ENCODE measurements at places on chromosomes 16 and 17. TPM values are rescaled to one million over a fixed set of nuclear protein-coding genes. Genes with fewer than 3 reads are reported as not detected.

GRCh38 chr17:5121186-5121841, 5.5 kb downstream of the USP6 start:
- peaks cover 6% of the 10 kb centered on the region for H3K36me3 ChIP-seq
- no peak overlapping the region for H3K27ac ChIP-seq
- H3K4me1 ChIP-seq, result no peaks in the 10 kb centered on the region
- DNase-seq, result no peak
- H3K4me3 ChIP-seq, result peak overlapping the region; percentile 16
- H3K27me3 ChIP-seq, result peaks cover 54% of the 10 kb centered on the region

DNA sequence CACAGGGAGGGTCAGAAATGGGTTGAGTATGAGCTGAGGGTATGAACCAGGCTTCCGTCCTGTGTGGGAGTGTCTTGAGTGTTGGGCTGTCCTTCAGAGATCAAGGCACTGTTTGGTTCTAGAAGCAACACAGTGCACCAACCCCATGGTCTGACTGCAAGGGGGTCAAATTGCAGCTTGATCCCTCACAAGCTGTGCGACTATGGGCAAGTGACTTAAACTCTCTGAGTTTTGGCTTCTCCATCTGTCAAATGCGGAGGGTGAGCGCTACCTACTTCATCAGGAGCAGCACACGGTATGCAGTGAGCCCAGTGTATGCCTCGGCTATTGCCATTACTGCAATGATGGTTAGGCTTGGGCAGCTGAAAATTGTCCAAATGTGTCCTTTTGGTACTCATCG, 21.0 kb downstream of the SEC14L5 start:
- no peaks in the 10 kb centered on the region for H3K4me1 ChIP-seq
- H3K4me3 ChIP-seq, result no peak overlapping the region
- no peak overlapping the region for H3K27ac ChIP-seq
- H3K27me3 ChIP-seq, result peaks cover 18% of the 10 kb centered on the region
- no peaks in the 10 kb centered on the region for H3K36me3 ChIP-seq

- H3K27me3 ChIP-seq, result no peaks in the 10 kb centered on the region
- DNase-seq, result no peak
- no peak overlapping the region for H3K4me3 ChIP-seq
- no peaks in the 10 kb centered on the region for H3K4me1 ChIP-seq
- H3K27ac ChIP-seq, result no peak overlapping the region
- H3K36me3 ChIP-seq, result peaks cover 11% of the 10 kb centered on the region
Measured at GRCh38 chr16:12219992-12220391, 243.5 kb downstream of the SNX29 start.

DNA sequence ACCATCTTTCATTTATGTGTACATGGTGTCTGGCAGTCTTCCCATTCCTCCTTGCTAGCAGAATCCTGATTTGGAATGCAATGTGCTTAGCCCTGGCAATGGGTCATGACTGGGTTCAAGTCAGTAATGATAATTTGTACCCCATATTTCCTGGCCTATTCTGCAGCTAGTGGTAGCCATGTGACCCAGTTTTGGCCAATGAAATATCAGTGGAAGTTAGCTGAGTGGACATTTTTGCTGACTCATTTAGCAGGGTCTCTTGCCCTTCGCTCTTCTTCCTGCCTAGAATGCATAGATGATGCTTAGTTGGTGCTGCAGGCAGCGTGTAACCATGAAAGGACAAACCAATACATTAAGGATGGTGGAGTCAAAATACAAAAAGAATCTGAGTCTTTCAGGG, 78.8 kb upstream of the AKTIP start:
- H3K36me3 ChIP-seq, result no peaks in the 10 kb centered on the region
- H3K27ac ChIP-seq, result no peak overlapping the region
- DNase-seq, result no peak
- H3K27me3 ChIP-seq, result no peaks in the 10 kb centered on the region
- H3K4me1 ChIP-seq, result no peaks in the 10 kb centered on the region
- no peak overlapping the region for H3K4me3 ChIP-seq

DNA sequence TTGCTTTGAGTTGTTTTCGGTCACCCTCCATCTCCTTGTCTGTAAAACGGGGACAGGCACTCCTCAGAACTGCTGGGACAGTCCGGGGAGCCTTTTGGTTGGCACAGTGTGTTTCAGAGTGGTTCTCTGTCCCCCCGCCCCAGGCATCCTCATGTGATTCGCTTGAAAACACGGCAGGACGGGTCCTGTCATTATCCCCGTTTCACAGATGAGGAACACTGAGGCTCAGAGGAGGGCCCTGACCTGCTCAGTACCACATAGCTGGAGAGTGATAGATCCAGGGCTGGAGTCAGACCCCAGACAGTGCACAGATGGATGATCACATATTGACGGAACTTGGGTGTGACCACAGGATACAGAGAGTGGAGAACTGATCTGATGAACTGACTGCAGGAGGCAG, 13.5 kb upstream of the ADGRG1 start:
- H3K4me1 ChIP-seq, result peaks cover 45% of the 10 kb centered on the region
- H3K27me3 ChIP-seq, result no peaks in the 10 kb centered on the region
- no peak for DNase-seq
- H3K27ac ChIP-seq, result peak overlapping the region; percentile 83

GRCh38 chr17:82034371-82035011, 3.0 kb downstream of the DCXR start:
- peaks cover 27% of the 10 kb centered on the region for H3K4me1 ChIP-seq
- H3K4me3 ChIP-seq, result no peak overlapping the region
- no peak overlapping the region for H3K27ac ChIP-seq
- no peaks in the 10 kb centered on the region for H3K27me3 ChIP-seq
- DNase-seq, result no peak

GRCh38 chr17:63832014-63832413, 4.6 kb upstream of the FTSJ3 start:
- DNase-seq, result no peak
- H3K4me1 ChIP-seq, result peaks cover 55% of the 10 kb centered on the region
- H3K27ac ChIP-seq, result peak overlapping the region; percentile 84
- no peak overlapping the region for H3K4me3 ChIP-seq
- no peaks in the 10 kb centered on the region for H3K27me3 ChIP-seq

DNA sequence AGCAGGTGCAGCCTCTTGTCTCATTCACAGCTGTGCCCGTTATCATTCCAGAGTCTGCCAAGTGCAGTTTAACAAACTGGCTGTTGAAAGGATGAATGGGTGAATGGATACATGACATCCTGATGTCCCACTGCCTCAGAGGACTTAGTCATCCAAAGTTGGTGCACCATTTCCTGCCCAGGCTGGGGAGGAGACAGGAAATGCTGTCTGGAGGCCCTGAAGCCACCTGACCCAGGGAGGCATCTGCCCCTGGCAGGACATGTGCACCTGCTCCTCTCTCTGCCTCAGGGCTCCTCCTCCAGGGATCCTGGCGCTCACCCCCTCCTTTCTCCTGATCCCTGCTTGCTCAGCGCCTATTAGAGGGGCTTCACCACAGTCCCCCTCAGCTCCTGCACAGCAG, 1.8 kb upstream of the CD300C start:
- H3K36me3 ChIP-seq, result no peaks in the 10 kb centered on the region
- H3K27me3 ChIP-seq, result no peaks in the 10 kb centered on the region
- no peak for DNase-seq
- no peak overlapping the region for H3K4me3 ChIP-seq

DNA sequence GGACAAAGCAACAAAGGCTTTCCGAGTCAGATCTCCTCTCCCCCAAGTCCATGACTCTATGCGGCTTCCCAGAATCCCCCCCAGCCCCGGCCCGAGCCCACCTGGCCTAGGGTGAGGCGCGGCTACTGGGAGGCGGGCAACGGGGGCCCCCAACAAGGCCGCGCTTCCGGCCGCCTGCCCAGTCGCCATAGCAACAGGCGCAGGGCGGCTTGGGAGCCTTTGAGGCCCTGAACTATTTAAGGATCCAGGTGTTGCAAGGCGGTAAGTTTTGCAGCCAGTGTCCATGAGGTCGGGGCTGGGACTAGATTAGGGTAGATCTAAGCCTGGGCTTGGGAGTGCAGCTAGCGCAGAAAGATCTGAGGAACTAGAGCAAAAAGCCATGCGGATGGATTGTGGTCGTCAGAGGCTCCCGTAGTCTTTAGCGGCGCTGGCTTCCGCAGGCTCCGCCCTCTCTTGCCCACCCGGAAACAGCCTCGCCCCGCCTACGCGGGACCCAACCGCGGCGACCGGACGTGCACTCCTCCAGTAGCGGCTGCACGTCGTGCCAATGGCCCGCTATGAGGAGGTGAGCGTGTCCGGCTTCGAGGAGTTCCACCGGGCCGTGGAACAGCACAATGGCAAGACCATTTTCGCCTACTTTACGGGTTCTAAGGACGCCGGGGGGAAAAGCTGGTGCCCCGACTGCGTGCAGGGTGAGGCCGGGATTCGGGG, at the start of the genes KIAA0753 and TXNDC17:
Gene KIAA0753, minus strand, starts transcription at position 176 of the 711 bp plus-strand sequence. CDS start 5,608 bp downstream, outside the sequence.
Gene TXNDC17, plus strand, starts transcription at position 525 of the 711 bp plus-strand sequence. Its CDS starts 23 bp downstream, at position 548.
- H3K36me3 ChIP-seq, result peaks cover 36% of the 10 kb centered on the region
- no peaks in the 10 kb centered on the region for H3K27me3 ChIP-seq
- DNase-seq, result peak; percentile 96

- H3K4me1 ChIP-seq, result peaks cover 31% of the 10 kb centered on the region
- peak; percentile 43 for DNase-seq
- H3K4me3 ChIP-seq, result peak overlapping the region; percentile 63
- H3K27me3 ChIP-seq, result no peaks in the 10 kb centered on the region
- H3K27ac ChIP-seq, result peak overlapping the region; percentile 90
- peaks cover 21% of the 10 kb centered on the region for H3K36me3 ChIP-seq
Measured at GRCh38 chr17:75832652-75833400, 11.4 kb downstream of the UNC13D start.

- peaks cover 31% of the 10 kb centered on the region for H3K36me3 ChIP-seq
- no peak overlapping the region for H3K27ac ChIP-seq
- no peaks in the 10 kb centered on the region for H3K27me3 ChIP-seq
- no peak for DNase-seq
- H3K4me3 ChIP-seq, result no peak overlapping the region
- peaks cover 52% of the 10 kb centered on the region for H3K4me1 ChIP-seq
Measured at GRCh38 chr17:58086953-58087352, 3.7 kb downstream of the DYNLL2 start.

DNA sequence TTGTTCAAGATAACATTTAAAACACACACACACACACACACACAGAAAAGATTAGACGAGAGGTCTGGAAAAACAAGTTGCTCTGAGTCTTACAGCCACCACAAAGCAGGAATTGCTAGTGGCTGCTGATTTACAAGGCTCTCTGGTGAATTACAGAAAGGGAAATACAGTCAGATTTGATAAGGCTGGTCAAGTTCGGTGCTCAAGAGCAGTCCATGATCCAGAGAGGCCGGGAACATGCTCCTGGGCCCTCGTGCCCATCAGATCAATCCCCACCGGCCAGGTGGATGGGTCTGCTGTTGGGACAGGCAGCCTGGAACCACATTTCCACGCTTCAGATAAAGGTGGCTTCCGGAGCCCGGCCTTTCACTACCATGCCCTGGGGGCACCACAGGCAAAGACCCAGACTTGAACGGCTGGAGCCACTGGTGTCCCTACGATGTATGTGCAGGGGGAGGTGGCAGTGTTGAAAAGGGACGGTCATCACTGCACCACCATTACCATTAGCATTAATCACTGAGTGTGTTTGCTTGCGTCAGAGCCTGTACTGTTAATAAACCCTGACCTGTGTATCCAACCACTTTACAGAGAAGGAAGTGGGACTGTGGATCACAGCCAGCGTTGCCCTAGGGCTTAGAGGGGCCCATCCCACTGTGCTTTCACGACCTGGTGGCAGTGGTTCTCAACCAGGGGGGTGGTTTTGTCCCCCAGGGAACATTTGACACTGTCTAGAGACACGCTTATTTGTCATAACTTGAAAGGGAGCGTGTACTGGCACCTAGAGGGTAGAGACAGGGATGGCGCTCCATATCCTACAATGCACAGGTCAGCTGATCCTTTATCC, 95.1 kb downstream of the XYLT1 start:
- no peak for DNase-seq
- H3K27me3 ChIP-seq, result no peaks in the 10 kb centered on the region
- peaks cover 3% of the 10 kb centered on the region for H3K36me3 ChIP-seq
- no peak overlapping the region for H3K27ac ChIP-seq
- no peak overlapping the region for H3K4me3 ChIP-seq

DNA sequence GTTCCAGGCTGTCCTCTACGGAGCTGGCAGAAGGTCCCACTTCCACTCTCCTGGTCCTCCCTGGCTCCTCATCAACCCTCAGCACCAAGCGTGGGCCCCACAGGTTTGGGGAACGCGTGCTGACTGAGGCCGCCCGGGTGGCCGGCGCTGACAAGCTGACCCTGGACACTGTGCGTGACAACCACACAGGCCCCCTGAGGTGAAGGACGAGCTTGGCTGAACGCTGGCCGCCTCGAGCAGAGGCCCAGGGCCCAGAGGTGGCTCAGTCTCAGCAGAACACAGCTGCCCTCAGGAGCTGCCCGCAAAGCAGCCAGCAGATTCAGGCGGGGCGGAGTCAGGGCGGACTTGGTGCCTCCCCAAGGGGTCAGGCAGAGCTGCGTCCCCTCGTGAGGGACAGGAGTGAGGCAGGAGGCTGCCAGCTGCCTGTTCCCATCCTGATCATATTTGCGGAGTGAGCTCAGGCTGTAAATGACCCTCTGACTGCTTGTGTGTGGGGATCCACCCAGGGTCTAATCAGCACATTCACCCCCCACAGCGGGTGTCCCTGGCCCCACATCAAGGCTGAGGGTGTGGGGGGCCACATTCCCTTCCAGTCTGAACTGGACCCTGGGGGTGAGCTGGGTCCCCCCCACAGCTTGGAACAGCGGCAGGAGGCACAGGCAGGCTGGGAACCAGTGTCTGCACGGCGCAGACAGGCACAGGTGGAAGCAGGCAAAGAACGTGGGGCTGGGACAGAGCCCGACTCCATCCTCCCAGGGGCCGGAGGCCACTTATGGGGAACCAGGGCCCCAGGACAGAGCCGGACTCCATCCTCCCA, 105.1 kb upstream of the METRNL start:
- H3K4me1 ChIP-seq, result peaks cover 14% of the 10 kb centered on the region
- no peaks in the 10 kb centered on the region for H3K27me3 ChIP-seq
- H3K4me3 ChIP-seq, result no peak overlapping the region
- DNase-seq, result no peak
- H3K27ac ChIP-seq, result no peak overlapping the region

GRCh38 chr17:76940738-76941350, 72.6 kb downstream of the MGAT5B start:
- DNase-seq, result no peak
- no peak overlapping the region for H3K4me3 ChIP-seq
- peaks cover 2% of the 10 kb centered on the region for H3K4me1 ChIP-seq

DNA sequence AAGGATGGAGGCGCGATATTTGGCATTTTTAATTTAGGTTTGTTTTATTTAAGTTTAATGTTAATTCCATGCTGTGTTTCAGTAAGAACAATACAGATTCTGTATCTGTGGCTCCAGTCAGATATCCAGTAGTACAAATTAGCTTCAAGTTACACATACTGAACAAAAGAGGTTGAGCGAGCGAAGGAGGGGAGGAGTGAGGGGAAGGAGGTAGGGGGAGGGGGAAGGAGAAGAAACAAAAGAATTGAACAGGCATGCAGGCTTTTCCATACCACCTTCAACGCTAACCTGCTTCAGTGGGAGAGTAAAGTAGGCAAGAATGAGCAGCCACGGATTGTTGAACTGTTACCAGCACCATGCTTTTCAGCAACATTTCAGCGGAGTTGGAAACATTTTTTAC, 55.5 kb downstream of the YWHAE start:
- H3K4me3 ChIP-seq, result no peak overlapping the region
- no peaks in the 10 kb centered on the region for H3K27me3 ChIP-seq
- peaks cover 24% of the 10 kb centered on the region for H3K36me3 ChIP-seq
- H3K27ac ChIP-seq, result peak overlapping the region; percentile 9
- no peak for DNase-seq

- no peaks in the 10 kb centered on the region for H3K4me1 ChIP-seq
- H3K27me3 ChIP-seq, result no peaks in the 10 kb centered on the region
- no peak overlapping the region for H3K4me3 ChIP-seq
- H3K36me3 ChIP-seq, result no peaks in the 10 kb centered on the region
- DNase-seq, result no peak
Measured at GRCh38 chr16:4790261-4790660, 2.1 kb upstream of the SEPTIN12 start.

The PLK1 gene
- 97.8 TPM for total RNA-seq

The JMJD8 gene
- 43.0 TPM for total RNA-seq

The B4GALNT2 gene
- total RNA-seq, result not detected

The KRT31 gene
- total RNA-seq, result not detected
